Caco-2 (cell line): ENCODE measurements at places on chromosomes 13 and 19.

DNA sequence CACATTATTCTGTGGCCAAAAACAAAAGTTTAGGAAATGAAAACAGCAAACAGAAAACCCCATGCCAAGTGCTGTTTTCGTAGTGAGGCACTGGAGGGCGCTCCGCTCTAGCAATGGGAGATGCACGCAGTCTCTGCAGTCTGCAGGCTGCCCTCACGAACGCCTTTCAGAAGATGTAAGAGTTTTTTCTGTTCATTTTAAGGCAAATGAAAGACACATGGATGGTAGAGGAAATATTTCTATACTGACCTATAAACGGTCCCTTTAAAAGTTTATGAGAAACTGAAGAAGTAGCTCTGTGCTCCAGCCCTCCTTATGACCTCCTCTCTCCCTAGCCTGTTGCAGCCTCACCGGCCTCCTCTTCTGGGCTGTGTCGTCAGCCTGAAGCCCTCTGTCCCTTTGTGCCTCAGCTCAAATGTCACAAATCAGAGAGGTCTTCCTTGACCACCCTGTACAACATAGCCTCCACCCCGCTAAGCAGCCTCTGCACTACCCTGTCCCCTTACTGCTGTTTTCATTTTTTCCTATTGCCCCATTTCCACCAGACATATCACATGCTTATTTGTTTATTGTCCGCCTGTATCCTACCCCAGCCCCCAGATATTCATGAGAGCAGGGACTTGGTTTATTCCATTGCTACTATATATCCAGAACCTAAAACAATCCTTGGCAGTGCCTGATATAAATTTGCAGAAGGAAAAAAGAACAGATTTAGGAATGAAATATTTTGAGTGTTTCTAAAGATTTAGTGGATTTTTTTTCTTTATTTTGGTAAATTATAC lies 116.4 kb downstream of the TM9SF2 start:
- DNase-seq = no peak

DNA sequence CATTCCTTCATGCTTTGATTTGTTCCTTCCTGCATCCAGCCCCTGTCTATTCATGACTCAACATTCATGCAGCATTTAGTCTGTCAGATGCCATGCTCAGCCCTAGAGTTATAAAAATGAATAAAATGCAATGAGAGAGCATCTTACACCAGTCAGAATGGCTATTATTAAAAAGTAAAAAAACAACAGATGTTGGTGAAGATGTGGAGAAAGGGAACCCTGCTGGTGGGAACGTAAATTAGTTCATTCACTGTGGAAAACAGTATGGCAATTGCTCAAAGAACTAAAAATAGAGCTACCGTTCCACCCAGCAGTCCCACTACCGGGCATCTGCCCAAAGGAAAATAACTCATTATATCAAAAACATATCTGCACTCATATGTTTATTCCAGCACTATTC lies 70.0 kb upstream of the GTF3A start:
- DNase-seq = no peak

- DNase-seq = no peak
These were observed 19.1 kb upstream of the ZNF544 start for GRCh38 chr19:58209577-58209976.

GRCh38 chr19:57465680-57466381 lies 8.9 kb upstream of the VN1R1 start:
- peak; percentile 69 for DNase-seq

GRCh38 chr13:46523972-46524752 lies 28.8 kb upstream of the LRCH1 start:
- no peak for DNase-seq

DNA sequence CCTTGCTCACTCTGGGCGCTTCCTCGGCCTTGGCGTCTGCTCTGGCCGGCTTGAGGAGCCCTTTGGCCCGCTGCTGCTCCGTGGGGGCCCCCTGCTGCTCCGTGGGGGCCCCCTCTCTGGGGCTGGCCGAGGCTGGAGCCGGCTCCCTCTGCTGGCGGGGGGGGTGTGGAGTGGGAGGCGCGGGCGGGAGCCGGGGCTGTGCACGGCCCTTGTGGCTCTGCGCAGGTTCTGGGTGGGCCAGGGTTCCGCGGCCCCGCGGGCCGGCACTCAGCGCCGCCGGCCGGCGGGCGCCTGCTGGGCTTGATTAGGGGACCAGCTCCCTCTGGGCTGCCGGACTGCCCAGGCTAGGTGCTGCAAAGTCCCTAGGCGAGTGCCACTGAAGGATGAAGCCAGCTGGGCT lies 436.2 kb downstream of the SLITRK6 start:
- no peak for DNase-seq

DNA sequence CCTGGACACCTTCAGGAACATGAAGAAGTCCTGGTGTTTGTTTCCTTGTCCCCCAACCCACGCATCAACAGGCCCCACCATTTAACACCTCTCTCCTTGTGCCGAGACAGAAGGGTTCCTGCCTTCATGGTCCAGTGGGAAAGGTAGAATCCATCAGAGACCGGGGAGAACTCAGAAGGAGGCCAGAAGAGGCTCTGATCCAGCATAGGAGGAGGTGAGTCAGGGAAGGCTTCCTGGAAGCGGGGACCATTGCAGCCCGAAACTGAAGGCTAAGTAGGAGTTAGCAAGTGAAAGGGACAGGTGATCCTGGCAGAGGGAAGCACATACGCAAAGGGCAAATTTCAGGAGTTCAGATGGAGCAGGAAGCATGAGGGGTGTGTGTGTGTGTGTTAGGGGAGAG lies 484 bp downstream of the ICAM3 start:
- DNase-seq = no peak

DNA sequence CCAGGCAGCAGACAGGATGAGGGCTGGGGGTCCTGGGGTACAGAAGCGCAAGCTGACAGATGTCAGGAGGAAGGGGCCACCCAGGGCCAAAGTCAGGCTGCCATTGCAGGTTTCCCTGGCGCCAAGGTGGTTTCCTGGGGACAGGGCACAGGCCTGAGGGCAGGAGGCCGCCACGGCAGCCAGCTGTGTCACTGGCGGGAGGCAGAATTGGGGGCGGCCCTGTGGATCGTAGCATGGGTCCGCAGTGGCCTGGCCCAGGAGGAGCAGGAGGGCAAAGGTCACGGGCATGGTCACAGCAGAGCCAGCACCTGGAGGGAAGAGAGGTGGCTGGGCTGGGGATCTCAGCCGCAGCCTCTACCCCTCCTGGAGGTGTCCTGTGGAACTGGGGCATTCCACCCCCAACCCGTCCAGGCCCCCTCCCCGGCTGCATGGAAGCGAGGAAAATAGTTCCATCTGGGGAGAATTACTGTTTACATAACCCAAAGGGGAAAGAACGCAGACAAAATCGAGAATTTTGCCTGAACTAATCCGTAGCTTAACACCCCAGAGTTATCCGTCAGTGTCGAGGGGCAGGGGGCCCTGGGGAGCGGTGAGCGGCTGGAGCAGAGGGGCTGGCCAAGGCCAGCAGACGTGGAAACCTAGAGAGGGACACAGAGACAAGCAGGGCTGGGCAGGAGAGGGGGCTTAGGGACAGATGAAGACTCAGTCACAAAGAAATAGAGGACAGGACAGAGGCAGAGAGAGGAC lies 1.9 kb downstream of the NTN5 start:
- no peak for DNase-seq

GRCh38 chr13:36789061-36789460 lies 30.0 kb upstream of the RFXAP start:
- DNase-seq = no peak

GRCh38 chr19:35545001-35545854 lies at the start of gene TMEM147:
Gene TMEM147 (plus strand): TSS chr19:35545626. CDS start chr19:35545740, 114 bp downstream.
- peak; percentile 96 for DNase-seq

GRCh38 chr19:5436106-5436947 lies 18.9 kb upstream of the ZNRF4 start:
- DNase-seq = peak; percentile 60

- DNase-seq = no peak
These were observed 2.8 kb downstream of the BRME1 start for GRCh38 chr19:13902993-13903555.

- DNase-seq = no peak
These were observed 4.1 kb downstream of the MAB21L1 start for GRCh38 chr13:35472323-35472881.

GRCh38 chr19:17996826-17997316 lies 11.1 kb upstream of the ARRDC2 start:
- peak; percentile 91 for DNase-seq

- DNase-seq = peak; percentile 81
These were observed 4.6 kb downstream of the POP4 start for GRCh38 chr19:29610574-29611271.

- no peak for DNase-seq
These were observed 2.2 kb downstream of the UPF3A start for GRCh38 chr13:114283576-114283975.

DNA sequence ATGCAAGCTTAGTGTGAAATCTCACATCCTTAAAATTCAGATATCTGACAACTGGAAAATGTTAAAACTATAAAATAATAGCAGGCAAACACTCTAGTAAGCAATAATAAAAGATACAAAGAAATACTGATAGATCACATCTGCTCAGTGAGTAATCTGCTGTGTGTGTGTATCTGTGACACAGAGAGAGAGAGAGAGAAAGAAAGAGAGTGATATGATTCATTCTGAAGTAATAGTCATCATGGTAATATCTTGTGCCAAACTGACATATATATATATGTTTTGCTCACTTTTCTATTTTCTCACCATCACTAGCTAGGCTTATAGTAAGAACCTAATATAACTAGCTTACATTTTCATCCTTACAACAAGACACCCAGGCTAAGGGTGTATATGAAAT lies 288.0 kb upstream of the SLITRK6 start:
- no peak for DNase-seq

GRCh38 chr13:73481886-73482445 lies 423.2 kb downstream of the KLF5 start:
- DNase-seq = no peak

GRCh38 chr19:19820774-19821320 lies 703 bp downstream of the ZNF506 start:
- no peak for DNase-seq

DNA sequence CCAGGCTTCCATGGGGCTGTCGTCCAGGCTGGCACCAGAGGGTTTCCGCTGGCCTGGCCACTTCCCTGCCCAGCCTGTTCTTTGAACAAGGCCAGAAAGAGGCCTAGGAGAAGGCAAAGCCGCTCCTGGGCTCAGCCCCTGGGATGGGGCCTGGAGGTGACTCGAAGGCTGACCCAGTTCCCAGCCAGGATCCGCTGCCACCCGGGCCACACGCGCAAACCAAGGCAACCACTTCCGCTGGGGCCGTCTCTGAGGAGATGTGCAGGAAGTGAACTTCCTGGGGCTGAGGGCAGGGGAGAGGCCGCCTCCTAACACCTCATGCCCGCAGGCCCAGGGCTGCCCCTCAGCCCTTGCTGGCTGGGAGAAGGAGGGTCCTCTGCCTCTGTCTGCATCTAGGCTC lies 15.2 kb downstream of the PLEKHF1 start:
- DNase-seq = no peak

GRCh38 chr19:42176649-42176989 lies 40.9 kb downstream of the DEDD2 start:
- no peak for DNase-seq

- DNase-seq = no peak
These were observed 336.5 kb downstream of the FOXO1 start for GRCh38 chr13:40329781-40330485.

DNA sequence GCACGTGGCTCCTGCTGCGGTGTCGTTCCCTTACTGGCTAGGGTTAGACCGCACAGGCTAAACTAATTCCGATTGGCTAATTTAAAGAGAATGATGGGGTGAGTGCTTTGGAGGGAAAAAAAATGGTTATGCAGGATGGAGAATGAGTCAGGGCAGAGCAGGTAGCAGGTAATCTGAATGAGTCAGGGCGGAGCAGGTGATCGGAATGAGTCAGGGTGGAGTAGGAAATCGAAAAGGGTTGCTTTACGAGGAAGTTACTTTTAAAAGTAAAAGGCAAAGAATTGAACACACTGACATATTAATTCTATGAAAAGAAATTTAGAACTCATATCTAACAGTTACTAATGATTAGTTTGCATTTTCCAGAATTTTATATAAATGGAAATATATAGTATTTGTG lies 335.5 kb downstream of the FOXO1 start:
- no peak for DNase-seq

DNA sequence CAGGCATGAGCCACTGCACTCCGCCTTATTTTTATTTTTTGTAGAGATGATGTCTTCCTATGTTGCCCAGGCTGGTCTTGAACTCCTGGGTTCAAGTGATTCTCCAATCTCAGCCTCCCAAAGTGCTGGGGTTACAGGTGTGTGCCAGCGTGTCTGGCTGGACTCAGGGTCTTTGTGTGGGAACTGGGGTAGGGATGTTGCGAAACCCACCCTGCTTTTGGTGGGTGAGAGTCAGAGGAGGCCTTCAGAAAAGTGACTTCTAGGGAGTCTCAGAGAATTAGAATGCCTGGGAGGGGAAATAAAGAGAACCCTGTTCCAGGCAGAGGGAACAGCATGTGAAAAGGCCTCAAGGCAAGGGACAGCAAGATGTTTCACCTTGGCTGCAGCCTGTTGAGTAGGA lies 13.2 kb downstream of the TLE5 start:
- DNase-seq = no peak

DNA sequence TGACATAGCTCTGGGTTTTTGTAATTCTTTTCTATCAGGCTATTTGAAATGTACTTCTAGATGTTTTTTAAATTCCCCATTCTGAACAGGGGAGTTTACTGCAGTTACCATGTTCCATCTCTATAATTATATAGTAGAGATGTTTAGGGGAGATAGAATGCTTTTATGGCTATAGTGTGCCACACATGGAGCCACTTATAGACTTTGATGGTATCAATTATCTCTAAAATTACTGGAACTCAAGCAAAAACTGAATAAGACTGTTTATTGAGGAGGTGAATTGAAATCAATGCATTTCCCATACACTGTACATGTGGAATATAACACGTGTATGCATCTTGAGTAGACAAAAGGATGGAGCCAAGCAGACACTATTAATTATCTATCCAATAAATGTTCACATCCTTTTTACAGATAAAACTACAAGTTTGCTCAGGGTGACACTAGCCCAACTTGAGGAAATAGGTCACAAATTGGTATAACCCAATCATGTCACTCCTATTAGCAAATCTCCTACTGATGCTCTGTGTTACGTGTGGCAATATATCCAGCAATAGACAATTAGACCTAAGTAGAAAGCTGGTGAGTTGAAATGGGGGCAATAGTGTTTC lies 1882.6 kb downstream of the PCDH9 start:
- no peak for DNase-seq

DNA sequence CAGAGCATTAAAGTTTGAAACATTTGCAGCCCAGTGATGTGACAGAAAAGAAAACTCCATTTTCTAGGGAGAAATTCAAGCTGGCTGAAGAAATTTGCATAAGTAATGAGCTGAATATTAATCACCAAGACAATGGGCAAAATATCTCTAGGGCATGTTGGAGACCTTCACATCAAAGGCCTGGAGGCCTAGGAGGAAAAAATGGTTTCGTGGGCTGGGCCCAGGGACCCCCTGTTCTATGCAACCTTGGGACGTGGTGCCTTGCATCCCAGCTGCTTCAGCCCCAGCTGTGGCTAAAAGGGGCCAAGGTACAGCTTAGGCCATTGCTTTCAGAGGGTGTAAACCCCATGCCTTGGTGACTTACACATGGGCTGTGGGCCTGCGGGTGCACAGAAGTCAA lies 5.7 kb upstream of the CLEC4M start:
- no peak for DNase-seq
